T-helper 9 cell (primary cell): ENCODE measurements at places on chromosomes 1 and 21.

- DNase-seq = no peak
These were observed 173.8 kb downstream of the ETS2 start for GRCh38 chr21:38979271-38980121.

GRCh38 chr1:70220517-70221237, 503 bp upstream of the SRSF11 start:
- DNase-seq = no peak

DNA sequence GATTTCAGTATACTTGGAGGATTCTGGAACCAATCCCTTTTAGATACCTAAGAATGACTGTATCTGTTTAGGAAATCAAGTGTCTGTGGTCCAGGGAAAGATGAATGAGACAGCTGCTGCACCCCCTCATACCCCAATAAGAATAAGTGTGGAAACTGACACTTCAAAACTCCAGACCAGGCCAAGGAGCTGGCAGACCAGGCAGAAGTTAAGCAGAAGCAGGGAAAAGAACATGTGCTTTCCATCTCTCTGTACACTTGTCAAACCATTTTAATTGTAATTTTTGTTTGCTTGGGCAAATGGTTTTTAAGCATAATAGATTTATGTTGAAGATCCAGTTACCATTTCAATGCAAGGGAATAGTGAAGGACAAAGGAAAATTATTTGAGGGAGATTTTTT, 100.2 kb downstream of the GREM2 start:
- no peak for DNase-seq

- DNase-seq = peak; percentile 71
These were observed 838 bp downstream of the CCDC28B start for GRCh38 chr1:32201011-32201855.

DNA sequence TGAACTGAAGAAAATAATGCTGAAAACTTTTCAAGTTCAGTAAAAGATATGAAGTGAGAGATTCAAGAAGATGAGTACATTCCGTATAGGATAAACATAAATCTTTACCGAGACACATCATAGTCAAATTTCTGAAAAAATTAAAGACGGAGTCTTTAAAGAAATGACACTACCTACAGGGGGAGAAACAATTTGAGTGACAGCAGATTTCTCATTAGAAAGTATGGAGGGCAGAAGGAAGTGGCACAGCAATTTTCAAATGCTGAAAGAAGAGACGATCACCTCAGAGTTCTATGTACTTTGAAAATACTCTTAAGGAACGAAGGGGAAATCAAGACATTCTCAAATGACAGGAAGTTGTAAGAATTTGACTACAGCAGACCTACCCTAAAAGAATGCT, 271.2 kb downstream of the ZP4 start:
- DNase-seq = no peak

- DNase-seq = no peak
These were observed 84.4 kb downstream of the CATSPERE start for GRCh38 chr1:244545511-244545910.

DNA sequence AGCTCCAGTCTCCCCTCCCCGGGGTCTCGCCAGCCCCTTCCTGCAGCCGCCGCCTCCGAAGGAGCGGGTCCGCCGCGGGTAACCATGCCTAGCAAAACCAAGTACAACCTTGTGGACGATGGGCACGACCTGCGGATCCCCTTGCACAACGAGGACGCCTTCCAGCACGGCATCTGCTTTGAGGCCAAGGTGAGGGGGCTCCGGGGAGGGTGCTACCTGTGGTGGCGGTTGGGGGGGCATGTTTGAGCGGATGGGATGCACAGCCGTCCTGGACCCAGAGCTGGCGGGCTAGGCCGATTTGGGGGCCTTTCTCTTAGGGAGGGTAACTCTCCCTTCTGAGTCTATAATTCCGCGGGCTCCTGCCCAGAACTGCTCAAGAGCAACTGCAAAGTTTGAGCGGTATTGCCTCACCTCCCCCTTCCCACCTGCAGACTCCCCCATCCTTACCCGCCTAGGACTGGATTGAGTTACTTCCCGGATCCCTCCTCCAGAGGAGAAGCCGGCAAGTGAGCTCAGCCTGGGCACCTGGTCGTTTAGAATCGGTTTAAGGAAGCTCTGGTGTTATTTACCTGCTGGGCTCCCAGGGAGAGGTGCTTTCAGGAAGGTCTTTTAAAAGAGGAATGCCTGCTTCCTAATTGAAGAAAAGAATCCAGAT, 730 bp downstream of the NOS1AP start:
- no peak for DNase-seq

DNA sequence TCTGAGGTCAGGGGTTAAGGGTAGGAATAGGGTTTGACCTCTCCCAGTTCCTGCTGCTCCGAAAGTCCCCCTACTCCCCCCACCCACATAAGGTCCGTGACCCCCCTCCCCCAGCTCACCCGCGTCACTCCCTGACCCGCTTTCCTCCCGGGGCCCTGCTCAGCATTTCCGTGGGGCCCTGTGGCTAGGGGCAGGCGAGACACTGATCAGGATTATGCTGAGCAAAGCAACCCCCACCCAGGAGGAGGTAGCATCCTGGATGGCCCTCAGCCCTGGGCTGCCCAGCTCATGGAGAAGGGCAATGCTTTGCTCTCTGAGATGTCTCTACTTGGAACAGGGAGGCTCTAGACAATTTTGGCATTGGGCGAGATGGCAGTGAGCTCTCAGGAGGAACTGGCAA, 3.7 kb downstream of the RORC start:
- peak; percentile 15 for DNase-seq

DNA sequence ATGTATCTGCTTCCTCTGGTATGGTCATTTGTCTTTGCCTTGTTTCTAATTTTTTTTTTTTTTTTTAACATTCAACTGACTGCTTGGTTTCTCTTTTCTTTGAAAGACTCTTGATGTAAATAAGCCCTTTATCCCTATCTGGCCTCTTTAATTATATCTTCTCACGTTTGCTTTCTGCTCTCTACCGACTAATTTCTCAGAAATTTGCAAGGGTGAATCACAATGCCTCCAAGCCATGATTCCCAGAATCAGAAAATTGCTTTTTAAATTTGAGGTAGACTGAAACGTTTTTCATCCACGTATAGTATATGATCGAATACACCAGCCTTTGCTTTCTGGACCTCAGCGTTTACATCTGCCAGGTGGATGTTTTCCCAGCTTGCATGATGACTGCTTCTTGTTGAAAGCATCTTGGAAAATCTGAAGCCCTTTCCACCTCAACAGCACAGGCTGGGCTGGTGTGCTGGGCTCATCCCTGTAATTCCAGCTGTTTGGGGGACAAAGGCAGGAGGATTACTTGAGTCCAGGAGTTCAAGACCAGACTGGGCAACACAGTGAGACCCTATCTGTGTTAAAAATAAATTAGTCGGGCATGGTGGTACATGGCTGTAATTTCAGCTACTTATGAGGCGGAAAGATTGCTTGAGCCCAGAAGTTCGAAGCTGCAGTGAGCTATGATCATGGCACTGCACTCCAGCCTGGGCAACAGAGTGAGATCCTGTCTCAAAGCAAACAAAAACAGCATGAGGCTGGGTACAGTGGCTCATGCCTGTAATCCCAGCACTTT, 35.0 kb upstream of the GPR137B start:
- DNase-seq = no peak

DNA sequence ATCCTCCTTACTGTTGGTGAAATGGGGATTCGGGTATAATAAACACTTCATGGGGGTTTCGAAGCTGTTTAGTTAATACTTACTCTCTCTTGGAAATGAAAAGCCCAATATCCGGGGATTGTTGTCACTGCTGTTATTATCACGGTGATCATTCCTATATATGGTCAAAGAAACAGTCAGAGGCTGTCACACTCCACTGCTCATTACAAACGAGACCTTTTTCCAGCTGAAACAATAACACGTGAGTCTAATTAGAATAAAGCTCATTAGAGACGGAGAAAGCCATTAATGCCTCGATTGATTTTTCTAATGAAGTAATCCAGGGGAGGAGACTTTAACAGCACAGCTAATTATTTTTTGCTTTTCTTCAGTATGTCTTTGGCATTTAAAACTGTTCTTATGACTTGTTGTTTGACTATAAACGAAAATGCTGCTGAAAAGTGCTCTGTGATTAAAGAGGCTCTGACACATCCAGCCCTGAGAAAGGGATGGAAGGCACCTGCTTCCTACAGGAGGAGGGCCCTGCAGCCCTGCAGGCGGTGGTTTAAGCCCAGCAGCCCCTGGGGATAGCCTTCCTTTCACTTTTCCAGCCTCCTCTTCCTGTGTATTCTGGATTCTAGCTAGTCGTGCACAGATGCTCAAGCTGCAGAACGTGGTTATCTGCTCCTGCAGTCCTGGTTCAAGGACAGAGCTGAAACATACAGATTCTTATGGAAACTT, 143.6 kb downstream of the EDEM3 start:
- DNase-seq = no peak

DNA sequence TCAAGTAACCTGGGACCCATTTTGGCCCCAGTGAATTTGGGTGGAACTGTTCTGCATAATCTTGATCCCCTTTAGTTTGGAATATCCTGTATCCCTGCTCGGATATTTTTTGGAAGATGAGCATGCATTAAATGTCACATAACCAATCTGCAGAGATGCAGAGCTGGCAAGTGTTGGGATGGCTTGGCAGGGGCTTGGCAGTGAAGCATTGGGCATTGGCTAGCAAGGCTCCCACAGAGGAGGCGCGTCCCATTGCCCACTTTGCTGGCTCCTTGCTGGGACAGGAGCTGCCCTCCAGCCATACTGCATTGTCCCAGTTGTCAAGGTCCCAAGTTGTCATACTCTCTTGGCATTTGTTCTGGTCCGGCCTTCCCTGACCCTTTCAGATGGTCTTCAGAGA, 29.9 kb downstream of the LAMC2 start:
- no peak for DNase-seq

DNA sequence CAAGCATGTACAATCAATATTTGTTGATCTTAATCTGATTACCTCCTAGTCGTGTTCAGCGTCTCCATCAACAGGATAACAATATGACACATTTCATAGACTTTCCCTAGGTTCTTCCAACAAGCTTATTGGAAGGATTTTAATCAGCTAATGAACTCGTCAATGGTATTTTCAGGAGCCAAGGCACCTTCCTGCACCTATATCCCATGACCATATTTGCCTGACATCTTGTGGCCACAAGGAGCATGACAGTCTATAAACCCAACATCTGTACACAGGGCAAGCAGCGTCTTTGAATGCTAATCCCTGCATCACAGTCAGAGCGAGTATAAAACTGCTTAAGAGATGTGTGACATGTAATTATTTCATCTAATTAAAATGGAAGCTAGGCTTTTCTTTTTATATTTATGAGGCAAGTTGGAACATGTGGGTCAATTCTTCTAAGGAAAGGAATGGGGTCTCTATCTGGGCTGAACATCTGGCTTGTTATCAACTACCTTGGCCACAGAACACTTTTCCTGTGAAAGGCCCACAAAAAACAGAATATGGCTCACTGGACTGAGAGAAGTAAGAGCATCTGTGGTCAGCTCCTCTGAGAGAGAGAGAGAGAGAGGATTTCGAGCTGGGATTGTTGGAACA, 388.8 kb downstream of the NTNG1 start:
- DNase-seq = no peak

DNA sequence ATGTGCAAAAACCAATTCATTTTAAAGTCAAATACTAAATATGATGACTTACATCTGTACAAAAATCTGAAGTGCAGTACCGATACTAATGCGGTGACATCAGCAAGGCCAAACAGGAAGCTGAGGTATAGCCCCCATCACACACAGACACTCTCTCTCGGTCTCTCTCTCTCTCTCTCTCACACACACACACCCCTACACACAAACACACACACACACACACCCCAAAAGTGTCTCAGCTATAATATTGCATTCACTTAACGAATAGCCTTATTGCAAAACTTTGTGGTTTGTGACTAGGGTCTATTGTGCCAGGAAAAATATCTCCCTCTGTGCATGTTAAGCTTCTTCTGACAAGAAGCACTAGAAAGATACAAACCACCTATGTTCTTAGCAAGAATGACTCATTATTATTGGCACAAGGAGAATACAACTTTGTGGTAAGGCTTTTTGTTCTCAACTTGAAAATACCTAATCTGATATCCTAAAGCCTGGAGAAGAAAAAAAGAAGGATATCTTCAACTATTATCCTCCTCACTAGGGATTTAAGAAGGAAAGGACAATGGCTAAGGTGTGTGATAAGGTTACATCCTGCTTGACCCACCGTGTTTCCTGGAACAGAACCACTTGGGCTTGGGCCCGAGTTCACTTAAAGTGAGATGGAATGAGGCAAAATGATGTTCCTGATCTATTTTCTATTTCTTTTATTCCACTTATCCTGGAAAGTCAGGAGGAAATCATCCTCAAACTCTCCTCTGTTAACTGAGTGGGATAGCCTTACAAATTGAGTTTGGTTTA, 107.1 kb downstream of the NIBAN1 start:
- peak; percentile 33 for DNase-seq

- no peak for DNase-seq
These were observed 50.8 kb downstream of the ACBD3 start for GRCh38 chr1:226135709-226136108.

DNA sequence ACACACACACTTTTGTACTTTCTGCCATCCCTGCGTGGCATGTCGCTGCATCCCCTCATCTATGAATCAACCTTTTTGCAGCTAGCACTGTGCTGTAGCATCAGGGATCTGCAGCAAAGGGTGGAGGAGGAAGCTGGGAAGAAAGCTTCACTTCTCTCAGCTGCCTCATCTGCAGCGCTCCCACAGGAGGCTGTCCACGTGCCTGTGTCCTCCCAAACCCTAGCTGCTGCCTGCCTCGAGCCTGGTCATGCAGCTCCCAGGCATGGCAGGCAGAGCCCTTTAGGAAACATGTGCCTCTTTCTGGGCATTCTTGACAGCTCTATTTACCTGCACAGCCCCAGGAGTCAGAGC, 262.1 kb upstream of the SGIP1 start:
- DNase-seq = no peak

- no peak for DNase-seq
These were observed 10.6 kb upstream of the TTC34 start for GRCh38 chr1:2812136-2812535.

DNA sequence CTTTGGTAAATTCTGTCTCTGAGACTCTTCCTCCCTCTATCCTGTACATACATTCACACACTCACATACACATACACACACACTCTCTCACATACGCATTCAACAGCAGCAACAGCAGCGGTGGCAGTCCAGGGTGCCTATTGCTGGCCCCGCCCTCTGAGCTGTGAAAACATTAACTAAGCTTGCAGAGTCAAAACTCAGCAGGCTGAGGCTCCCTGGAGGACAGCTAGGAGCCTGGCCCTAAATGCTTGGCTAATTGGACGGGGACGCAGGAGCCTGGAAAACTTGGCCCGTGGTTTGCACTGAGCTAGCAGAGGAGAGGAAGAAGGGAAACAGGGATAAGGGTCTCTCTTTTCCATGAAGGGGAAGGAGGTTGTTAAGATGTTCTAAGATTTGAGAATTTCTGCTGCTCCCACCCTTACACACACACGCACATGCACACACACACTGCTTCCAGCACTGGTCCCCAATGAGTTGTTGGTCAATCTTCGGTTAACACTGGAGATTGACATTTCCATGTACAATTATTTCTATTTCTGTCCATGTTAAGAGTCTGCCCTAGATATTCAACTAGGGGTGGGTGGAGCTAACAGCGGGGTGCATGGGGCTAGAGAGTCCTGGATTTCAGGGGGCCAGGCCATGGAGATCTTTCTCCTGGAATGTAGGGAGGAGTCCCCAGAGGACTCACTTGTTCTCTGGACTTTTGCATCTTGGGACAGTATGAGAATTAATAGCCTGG, 94.2 kb downstream of the PLXNA2 start:
- DNase-seq = no peak

GRCh38 chr1:12457771-12458170, 160.2 kb downstream of the DHRS3 start:
- no peak for DNase-seq
